ENCODE measurements at places on chromosomes 11 and 22. TPM values are rescaled to one million over a fixed set of nuclear protein-coding genes. Genes with fewer than 3 reads are reported as not detected.

AGBL2 gene
- 0.44 TPM for total RNA-seq

TEX12 gene
- total RNA-seq: 0.22 TPM

C1QTNF5 gene
- total RNA-seq: 34.9 TPM

NXPE4 gene
- total RNA-seq: not detected

GRCh38 chr11:86151174-86152005 lies 82.5 kb upstream of the PICALM start:
- DNase-seq: peak; percentile 40

GRCh38 chr11:95093548-95093947 lies 3.9 kb downstream of the ENDOD1 start:
- no peak for DNase-seq

DNA sequence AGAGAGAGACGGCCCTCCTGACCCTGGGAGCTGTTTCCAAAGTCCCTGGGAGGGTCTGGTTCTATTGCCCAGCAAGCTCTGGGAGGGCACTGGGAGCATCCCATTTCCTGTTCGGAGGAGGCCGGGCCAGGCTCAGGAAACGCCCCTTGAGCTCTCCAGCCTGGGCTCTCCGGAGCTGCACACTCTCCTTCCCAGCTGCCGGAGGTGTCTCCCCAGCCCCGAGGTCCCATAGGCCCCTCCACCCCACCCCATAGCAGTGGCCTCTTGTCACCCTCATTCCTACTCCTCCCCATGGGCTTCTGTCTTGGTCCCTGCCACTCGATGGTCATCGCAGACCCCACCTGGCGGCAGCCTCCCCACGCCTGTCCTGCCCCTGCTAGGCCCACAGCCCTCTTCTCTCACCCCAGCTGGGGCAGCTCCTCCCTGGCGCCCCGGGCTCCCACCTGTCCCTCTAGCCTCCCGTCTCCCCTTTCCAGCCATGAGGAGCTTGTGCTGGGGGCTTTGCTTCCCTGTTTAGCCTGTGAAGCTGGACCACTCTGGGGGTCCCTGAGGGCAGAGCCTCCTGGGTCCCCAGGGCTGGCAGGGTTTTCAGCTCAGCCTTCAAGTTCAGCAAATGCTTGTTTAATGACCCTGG lies 2.8 kb downstream of the TSPAN32 start:
- DNase-seq: no peak

- DNase-seq: peak; percentile 54
Observed at GRCh38 chr22:22903355-22903777, 15.8 kb downstream of the IGLL5 start.

DNA sequence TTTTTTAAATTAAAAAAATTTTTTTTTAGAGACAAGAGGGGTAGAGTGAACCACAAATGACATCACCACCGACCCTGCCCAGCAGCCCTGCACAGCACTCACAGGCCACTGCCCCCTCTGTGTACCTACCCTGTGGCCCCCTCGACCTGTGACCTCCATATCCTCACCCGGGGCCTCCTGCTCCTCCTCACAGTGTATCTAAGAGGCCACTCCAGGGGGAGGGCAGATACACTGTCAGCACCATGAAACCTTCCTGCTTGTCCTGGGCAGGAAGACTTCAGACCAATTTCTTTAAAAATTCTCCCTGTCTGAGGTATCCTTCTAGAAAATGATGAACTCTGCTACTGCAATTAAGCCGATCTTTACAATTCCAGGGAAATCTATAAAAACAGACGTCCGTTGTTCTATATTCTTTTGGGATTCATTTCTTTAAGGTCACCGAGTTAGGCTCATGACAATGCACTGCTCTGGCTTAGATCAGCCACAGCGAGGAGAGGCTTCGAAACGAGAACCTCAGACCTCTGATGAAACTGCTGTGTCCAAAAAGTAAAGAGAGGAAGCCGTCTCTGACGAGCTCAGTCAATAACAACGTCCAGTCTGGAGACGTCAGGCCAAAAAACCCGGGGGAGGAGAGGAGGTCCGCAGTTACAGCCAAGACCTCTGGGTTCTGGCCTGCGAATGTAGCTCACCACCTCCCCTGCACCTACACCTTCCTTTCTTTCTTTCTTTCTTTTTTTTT lies 17.5 kb downstream of the NFAM1 start:
- DNase-seq: peak; percentile 63

- DNase-seq: peak; percentile 99
Observed at GRCh38 chr22:27212617-27213177, 555.3 kb downstream of the MIAT start.

- no peak for DNase-seq
Observed at GRCh38 chr22:27097506-27097905, 440.1 kb downstream of the MIAT start.

- DNase-seq: no peak
Observed at GRCh38 chr11:78138694-78139421, 568 bp downstream of the ALG8 start.

GRCh38 chr22:36360871-36361383 lies 26.8 kb downstream of the MYH9 start:
- no peak for DNase-seq

- DNase-seq: no peak
Observed at GRCh38 chr11:526192-526591, 9.2 kb downstream of the HRAS start.

DNA sequence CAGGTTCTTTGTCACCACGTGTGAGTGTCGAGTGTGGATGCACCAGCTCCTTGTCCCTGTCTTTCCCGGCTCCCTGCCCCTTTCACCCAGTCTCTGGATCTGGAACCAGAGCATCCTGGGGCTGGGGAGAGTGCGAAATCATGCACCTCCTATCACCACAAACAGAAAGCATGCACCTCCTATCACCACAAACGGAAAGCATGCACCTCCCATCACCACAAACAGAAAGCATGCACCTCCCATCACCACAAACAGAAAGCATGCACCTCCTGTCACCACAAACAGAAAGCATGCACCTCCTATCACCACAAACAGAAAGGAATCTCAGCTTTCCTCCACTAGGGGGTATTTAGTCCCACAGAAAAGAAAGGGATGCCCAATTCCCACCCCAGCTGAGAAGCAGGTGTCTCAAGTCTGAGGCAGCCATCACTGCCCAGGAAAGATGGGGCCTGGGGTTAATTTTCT lies 5.9 kb upstream of the GLB1L3 start:
- DNase-seq: no peak

Measured in muscle of leg (tissue), 16 donors.